ENCODE measurements at places on chromosomes 13 and 19. TPM values are rescaled to one million over a fixed set of nuclear protein-coding genes. Genes with fewer than 3 reads are reported as not detected.

GRCh38 chr13:109451726-109452125 lies 334.7 kb downstream of the IRS2 start:
- DNase-seq, result no peak

DNA sequence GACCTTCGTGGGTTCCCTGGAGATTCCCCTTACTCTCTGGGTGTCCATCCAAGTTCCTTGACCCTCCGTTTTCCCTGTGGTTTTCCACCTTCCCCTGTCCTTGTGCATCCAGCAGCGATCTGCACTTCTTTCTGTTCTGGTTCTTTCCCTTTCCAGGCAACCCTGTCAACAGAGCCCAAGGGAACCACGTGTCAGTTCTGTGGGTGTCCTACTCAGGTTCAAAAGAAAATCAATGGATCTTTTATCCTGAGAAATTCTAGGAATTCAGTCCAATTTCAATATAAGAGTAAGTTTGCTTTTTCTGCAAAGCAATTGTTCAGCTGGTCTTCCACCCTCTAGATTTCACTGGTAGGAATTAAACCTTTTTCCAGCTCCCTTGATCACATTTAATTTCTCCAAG lies 1394.8 kb upstream of the SLC10A2 start:
- DNase-seq, result no peak

Gene RFPL4A
- 2.5 TPM for total RNA-seq

DNA sequence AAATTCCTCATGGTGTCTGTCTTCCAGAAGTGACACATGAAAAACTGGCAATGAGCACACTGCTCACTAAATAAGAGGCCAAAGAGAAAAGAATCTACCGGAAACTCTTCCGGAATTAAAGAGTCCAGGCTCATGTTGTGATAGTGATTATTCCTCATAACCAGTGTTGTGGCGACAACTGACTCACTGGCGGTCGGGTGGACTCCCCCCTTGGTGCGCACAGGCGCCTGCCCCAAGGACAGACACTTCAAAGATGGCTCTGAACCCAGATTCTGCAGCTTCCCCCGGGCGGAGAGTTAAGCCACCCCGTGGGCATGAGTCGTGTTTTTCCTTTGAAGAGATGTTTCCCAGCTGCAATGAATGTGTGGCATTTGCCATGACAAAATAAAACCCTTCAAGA lies 10.3 kb downstream of the IL17D start:
- DNase-seq, result peak; percentile 54

Gene MYDGF
- total RNA-seq, result 43.9 TPM

Data from tongue (tissue), 3 donors.